Activated CD4-positive, alpha-beta T cell treated with anti-CD3 and anti-CD28 coated beads for 24 hours (primary cell): ENCODE measurements at places on chromosomes 13 and 19.

- peak; percentile 39 for DNase-seq
Measured at GRCh38 chr13:99380921-99381645, 73.9 kb upstream of the GPR183 start.

GRCh38 chr13:43648733-43649132 lies 138.0 kb downstream of the ENOX1 start:
- no peak for DNase-seq

GRCh38 chr19:56507446-56508289 lies at the start of gene ZNF471:
Gene ZNF471, plus strand, starts transcription at chr19:56507855. Its CDS starts 3,717 bp downstream, at chr19:56511572.
- DNase-seq, result peak; percentile 73

- peak; percentile 35 for DNase-seq
Measured at GRCh38 chr19:5585461-5586299, 17.9 kb upstream of the TINCR start.

DNA sequence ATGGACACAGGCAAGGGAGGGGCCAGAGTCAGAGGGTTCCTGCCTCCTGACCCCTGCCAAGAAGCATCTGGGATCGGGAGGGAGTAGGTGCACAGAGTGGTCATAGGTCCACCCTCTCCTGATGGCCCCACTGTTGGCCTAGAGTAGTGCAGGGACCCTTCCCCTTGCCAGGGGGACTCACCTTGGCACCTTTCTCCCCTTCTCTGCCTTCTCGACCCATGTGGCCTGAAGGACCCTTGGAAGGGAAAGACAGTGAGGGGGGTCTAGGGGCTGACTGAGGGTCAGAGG lies 33.3 kb upstream of the OLFM2 start:
- DNase-seq, result no peak

GRCh38 chr19:35669974-35670373 lies 3.7 kb downstream of the UPK1A start:
- no peak for DNase-seq

- no peak for DNase-seq
Measured at GRCh38 chr19:11534948-11535347, 3.7 kb upstream of the CNN1 start.

GRCh38 chr19:55173714-55174409 lies 6.2 kb downstream of the SYT5 start:
- DNase-seq, result no peak

- no peak for DNase-seq
Measured at GRCh38 chr13:78137404-78138142, 218.9 kb upstream of the EDNRB start.

DNA sequence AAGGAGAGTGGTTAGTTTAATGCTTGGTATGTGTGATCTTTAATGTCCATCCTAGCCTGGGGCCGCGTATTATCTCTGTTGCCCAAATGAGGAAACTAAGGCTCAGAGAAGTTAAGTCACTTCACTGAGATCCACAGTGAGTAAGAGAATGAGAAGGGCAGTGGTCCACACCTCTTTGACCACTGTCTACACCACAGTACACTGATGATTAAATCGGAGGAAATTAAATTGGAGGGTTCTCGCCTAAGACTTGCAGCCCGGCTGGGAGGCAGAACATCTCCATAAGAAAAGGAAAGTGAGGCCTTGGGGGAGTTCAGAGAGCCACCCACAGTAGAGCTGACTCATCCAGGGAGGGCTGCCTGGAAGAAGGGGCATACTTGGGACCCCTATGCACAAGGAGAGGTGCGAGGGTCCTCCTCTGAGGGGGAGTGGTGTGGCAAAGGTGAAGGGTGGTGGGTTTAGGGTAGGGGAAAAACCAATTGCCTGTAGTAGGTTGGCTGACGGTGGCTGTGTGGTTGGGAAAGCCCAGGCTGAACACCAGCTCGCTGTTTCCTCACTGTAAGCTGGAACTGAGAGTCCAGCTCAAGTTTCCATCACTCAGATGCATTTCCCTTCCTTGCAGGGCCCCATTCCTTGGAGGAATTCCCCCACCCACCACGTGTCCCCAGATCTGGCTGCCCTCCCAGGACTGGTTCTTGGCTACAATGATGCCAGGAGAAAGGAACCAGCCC lies 15.0 kb upstream of the DHRS12 start:
- no peak for DNase-seq

- DNase-seq, result no peak
Measured at GRCh38 chr19:6239401-6239844, 40.4 kb downstream of the MLLT1 start.

DNA sequence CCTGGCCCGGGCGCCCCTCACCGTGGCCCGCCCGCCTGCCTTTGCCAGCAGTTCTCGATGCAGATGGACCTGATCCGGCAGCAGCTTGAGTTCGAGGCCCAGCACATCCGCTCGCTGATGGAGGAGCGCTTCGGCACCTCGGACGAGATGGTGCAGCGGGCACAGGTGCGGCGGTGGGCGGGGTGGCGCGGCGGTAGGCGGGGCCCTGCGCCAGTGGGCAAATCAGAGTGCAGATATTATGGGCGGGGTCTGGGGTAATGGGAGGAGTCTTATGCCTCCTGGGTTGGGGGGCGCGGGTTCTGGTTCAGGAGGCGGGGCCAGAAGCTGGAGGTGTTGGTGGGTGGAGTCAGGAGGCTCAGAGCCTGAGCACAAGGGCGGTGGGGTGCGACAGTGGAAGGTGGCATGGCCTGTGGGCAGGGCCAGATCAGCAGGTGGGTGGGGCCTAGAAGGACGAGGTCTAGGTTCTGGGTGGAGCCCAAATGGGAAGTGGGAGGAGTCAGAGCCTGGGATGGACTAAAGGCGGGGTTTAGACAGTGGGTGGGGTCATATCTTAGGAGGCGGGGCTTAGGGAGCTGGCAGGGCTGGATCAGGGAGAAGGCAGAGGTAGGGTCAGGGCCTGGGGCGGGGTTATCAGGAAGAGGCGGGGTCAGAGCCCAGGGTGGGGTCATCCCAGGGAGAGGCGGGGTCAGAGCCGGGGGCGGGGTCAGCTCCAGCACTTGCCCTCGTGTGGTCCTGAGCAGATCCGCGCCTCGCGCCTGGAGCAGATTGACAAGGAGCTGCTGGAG lies 5.6 kb downstream of the APC2 start:
- DNase-seq, result no peak

- DNase-seq, result peak; percentile 7
Measured at GRCh38 chr19:36331353-36332228, 47.4 kb downstream of the ZFP14 start.

- DNase-seq, result no peak
Measured at GRCh38 chr13:73421310-73421912, 362.6 kb downstream of the KLF5 start.

DNA sequence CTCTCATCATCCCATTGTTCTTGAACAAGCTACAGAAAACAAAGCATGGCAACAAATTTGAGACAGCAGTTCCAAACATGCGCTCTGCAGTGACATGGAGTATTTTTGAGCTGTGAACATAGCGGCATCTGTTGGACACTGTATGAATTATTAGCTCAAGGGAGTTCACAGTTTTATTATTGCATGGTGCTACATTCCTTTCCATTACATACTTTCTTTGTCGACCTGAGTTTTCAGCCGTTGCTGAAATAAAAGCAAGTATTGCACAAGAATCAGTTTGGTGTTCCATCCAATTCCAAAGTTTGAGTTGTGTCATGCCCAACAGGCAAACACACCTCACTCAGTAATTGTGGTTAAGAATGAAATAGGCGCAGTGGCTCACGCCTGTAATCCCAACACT lies 30.1 kb upstream of the METTL21C start:
- DNase-seq, result no peak

DNA sequence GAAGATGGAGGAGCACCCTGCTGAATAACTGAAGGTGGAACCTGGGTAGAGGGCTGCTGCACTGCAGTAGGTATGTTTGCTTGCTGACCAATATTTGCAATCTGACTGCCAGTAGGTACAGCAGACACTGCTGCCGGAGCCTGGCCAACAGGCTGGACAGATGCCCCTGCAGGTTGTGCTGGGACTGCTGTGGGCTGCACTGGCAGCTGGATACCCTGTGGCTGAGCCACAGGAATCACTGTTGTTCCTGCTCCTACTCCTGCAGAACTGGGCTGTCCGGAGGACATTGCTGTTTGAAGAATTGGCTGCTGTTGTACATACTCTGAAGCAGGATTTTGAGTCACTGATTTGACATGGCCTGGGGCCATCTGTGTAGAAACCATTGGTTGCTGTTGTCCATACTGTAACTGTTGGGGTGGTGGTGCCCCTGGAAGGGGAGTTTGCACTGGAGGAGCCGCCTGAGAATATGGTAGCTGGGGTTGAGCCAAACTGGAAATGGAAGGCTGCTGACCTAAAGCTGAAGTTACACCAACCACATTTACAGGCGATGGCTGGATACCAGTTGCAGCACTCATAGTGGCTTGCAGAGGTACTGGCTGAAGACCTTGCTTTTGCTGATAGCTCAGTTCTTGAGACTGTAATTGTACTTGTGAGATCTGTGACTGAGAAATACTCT lies 2.2 kb downstream of the TSC22D1 start:
- no peak for DNase-seq

DNA sequence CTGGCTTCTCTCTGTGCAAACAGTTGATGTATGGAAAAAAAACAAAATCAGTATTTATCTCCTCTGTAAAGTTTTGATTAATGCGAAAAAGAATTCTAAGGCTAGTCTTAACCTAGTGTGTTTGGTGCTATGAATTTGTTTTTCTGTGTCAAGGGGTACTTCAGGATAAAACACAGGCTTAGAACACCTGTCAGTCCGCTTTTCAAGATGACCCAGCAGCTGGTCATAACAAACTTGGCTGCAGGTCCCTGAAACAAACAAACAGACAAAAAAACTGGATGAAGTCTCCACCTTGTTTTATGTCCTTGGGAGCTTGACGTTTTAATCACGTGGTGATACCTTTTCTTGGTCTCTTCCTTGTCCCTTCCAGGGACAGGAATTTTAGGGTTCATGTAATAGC lies 689.3 kb downstream of the UQCRFS1 start:
- no peak for DNase-seq

GRCh38 chr13:20984879-20985278 lies 76.5 kb downstream of the LATS2 start:
- DNase-seq, result no peak

DNA sequence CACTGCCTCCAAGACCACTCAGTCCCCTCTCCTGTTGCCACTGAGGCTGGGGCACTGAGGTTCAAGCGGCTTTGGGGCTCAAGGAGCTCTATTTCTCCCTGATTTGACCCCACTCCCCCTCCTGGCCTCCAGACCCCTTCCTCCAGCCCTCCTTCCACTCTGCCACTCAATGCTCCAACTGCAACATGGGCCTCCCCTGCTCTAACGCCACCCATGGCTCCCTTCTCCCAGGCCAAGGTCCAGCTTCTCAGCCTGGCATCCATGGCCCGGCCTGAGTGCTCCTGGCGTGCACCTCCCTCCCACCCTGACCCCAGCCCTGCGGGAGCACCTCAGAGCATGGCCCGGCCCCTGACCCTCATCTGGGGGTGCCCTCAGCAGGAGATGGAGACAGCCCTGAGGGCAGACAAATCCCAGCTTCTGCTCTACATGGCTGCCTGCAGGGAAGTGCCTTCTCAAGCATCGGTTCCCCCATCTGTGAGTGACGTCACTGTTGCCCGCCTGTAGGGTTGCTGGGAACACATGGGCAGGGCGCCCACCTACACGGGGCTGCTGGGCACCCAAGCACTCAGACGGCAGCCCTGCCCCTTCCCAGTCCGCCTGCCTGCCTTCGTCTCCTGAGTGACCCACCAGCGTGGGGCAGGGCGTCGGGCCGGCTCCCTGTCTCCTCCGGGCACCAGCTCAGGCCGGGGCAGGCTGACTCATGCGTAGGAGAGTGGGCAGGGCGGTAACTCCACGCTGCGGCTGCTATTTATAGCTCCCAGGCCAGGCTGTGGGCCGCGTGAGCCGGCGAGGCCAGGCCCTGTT lies 1.6 kb upstream of the DIRAS1 start:
- DNase-seq, result no peak

- DNase-seq, result no peak
Measured at GRCh38 chr13:76397413-76397812, 488.8 kb downstream of the KCTD12 start.

- no peak for DNase-seq
Measured at GRCh38 chr13:112770504-112770903, 80.7 kb downstream of the ATP11A start.

- peak; percentile 47 for DNase-seq
Measured at GRCh38 chr19:662207-662961, 630 bp downstream of the RNF126 start.

GRCh38 chr13:110945928-110946570 lies 31.2 kb upstream of the ANKRD10 start:
- no peak for DNase-seq

- no peak for DNase-seq
Measured at GRCh38 chr19:54271106-54271505, 9.8 kb downstream of the LILRB2 start.

DNA sequence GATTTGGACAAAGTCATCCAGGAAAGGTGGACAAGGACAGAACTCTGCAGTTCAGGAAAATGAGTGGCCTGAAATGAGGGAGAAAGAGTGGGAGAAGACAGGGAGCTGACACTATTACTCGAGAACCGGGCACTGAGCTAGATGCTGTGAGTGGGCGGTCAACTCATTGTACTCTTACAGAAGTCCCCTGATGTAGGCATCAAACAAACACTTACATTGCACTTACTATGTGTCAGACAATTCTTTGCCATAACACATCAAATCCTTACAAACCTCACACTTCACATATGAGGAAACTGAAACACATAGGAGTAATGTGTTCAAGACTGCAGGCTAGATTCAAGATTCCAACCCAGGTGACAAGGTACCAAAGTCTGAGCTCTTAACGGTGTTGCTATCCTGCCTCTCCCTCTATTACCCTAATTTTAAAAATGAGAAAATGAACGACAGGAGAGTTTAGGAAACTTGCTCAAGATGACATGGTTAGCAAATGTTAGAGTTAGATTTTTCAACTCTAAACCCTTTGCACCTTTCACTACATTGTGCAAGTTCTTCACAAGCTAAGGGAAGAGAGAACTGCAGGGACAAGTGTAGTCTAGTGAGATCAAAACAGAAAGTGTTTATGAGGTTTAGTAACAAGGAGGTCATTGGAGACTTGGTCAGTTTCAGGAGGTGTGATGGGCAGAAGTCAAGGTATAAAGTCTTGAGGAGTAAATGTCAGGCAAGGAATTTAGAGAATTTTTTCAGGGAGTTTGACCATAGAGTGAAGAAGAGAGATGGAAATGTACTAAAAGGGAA lies 4.9 kb upstream of the MEDAG start:
- no peak for DNase-seq

GRCh38 chr19:46452186-46452585 lies 19.2 kb downstream of the PNMA8A start:
- no peak for DNase-seq
